Activated CD8-positive, alpha-beta memory T cell treated with anti-CD3 and anti-CD28 coated beads for 48 hours (primary cell): ENCODE measurements at places on chromosomes 1 and 21.

DNA sequence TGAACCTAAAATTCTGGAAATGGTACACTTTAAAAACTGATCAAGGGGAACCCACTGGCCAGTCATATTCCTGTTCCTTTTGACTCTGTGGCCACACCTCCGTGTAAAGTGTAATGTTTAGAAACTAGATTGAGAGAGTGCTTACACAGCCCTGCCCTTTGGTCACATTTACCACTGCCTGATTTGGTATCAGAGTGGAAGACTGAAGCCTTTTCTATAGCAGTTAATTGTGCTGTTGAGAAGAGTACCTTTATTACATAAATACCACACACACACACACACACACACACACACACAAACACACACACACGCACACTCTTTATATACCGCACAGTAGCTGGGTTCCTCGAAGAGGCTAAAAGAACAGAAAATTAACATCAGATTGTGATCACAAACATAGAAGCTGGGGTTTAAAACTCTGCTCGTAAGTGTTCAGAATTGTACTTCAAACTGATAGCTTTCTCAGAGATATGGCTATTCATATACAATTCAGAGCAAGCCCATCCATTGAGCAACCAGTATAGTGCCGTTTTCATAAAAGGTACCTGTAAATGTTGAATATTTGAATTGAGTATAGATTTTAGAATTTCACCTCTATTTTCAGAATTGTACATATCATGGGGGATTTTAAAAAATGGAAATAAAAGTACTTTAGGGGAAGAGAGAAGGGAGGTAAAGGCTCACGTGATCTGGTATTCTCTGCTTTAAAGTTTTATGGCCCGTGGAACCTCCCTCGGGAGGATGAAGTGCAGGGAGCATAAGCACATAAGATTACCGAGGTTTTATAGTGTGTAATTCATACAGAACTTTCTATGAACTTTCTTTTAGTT, 37.5 kb downstream of the CAMTA1 start:
- no peak for DNase-seq

DNA sequence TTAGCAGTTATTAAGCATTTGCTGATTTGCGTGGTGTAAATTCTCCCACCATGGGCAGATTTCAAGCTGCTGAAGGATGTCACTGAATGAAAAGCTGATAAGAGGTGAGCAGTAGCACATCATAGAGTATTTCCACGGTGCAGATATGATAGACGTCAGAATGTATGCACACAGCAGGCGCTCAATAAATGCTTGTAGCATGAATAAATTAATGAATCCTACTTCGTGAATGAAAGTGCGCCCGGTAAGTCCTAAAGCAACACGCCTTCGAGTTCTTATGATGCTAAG, 510 bp upstream of the UBIAD1 start:
- no peak for DNase-seq

DNA sequence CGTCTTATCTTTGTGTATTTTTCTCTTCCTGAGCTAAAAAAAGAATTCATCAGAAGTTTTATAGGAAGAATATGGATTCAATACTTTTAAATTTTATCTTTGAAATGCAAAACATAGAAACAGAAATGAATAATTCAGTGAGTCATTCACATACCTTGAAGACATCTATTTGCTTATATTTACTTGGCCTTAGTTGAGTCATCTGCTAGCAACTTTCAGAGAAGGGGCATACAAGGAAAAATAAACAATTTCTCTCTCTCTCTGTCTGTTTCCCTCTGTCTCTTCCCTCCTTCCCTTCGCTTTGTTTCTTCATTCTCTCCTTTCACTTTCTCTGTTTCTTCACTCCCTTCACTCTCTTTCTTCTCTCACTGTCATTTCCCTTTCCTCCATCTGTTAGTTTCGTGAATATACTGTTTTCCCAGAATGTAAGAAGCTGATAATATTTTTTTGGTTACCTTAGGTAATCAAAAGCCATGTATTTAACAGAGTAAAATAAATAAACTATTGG, 477.2 kb downstream of the BRINP3 start:
- DNase-seq, result no peak

DNA sequence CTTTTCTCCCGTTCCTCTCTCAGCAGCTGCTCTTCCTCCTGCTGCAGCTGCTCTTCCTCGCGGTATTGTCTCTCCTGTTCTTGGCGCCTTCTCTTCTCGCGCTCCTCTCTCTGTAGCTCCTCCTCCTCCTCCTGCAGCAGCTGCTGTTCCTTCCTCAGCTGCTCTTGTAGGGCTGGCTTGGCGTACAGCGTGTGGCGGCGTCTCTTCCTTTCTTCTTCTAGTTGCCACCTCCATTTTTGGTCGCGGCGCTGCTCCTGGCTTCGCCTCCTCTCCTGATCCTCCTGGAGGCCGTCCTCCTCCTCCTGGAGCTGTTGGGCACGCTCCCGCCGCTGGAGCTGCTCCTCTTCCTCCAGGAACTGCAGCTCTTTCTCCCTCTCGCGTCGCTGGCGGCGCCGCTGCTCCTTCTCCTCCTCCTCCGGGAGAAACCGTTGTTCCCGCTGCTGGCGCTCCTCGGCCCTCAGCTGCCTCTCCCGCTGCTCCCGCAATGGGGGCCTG, 4.8 kb downstream of the TCHH start:
- no peak for DNase-seq

- no peak for DNase-seq
Observed at GRCh38 chr1:25770541-25771220, 29.3 kb upstream of the SELENON start.
